ENCODE measurements at places on chromosomes 7 and 10.

- DNase-seq: no peak
These were observed 22.3 kb upstream of the TMEM26 start for GRCh38 chr10:61475449-61475873.

GRCh38 chr10:100325158-100325557 is 4.9 kb downstream of the PKD2L1 start:
- no peak for DNase-seq

GRCh38 chr10:12699781-12700556 is 301.5 kb downstream of the CCDC3 start:
- no peak for DNase-seq

DNA sequence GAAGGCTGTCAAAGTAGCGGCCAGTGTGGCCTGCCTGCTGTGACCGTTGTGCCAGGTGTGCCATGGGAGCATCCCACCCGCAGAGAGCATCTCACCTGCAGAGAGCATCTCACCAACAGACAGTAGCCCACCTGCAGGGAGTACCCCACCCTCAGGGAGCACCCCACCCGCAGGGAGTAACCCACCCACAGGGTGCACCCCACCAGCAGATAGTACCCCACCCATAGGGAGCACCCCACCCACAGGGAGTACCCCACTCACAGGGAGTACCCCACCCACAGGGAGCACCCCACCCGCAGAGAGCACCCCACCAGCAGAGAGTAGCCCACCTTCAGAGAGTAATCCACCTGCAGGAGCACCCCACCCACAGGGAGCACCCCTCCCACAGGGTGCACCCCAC is 476.5 kb downstream of the TCERG1L start:
- DNase-seq: no peak

DNA sequence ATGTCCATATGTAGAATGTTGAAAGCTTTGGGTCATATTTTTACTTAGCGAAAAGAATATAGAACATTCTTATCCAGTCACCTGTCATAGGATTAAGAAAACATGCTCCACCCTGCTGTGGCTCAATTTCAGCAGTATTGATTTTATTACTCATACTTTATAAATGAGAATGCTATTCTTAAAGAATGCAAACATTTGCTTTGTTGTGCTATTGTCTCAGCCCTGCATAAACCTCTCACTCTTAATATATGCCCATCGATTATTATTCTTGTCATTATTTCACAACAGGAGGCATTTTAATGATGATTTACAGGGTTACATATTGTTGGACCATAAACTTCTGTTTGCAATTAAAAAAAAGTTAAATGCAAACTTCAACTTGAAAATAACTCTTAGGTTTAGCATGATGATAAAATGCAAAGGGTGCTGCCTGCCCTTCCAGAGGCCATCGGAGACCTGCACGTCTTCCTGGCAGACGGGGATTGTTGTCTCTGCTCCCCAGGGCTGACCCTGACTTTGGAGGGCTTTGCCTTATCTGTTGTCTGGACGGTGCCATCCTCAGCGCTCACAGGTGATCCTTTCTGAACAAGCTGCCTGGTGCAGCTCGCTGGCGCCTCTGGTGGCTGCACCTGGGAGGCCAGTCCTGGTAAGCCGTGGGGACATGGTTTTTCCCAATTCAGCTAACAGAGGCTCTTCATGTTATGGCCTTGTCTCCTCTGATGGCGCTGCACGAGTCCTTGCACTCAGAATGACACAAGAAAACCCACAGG is 50.0 kb upstream of the SHH start:
- DNase-seq: no peak

GRCh38 chr7:69822386-69822785 is 224.1 kb downstream of the AUTS2 start:
- no peak for DNase-seq

DNA sequence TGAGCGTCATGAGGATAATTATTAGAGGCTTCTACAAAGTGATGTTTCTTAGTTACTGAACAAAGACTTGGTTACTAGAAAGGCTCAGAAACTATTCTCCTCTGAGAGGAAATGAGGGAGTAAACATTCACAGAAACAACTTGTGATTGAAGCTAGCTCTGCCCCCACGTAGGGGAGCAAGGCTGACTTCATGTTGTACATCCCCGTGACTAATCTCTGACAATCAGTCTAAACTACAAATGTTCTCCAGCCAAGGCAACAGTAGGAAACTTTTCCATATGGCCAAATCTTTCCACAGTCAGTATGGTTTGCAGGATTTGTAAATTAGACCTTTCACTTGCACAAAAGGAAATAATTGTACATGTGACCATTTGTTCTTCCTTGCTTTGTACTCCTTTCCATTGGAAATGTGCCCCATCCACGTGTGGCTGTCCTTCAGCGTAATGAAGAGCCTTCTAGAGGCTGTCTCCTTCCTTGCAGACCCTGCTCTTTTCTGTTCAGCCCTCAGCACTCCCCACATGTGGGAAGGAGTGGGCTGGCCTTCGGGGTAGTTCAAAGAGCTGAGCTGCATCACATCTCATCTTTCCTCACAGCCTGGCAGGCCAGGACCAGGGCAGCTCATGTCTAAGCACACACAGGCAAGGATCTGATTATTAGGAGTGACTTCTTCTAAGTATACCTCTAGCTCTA is 93.5 kb downstream of the PCGF5 start:
- DNase-seq: no peak

- no peak for DNase-seq
These were observed 56.5 kb upstream of the LRGUK start for GRCh38 chr7:134070673-134071072.

DNA sequence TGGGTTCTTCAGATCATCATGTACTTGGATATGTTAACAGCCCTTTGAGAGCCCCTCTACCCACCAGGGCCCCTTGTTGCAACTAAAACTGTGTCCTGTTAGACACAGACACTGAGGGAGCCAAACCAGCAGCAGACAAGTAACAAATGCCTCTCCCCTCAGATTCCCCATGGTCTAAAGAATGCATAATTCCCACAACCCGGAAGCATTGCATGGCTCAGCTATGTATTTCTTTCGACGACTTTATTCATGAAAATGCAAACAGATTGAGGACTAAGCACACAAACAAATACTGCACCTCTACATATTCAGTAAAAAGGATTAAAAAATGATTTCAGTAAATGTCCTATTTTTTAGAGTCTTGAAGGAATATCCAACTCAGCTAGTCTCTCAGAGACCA is 70.1 kb upstream of the HECW1 start:
- no peak for DNase-seq

- DNase-seq: no peak
These were observed 12.0 kb downstream of the MTG1 start for GRCh38 chr10:133405844-133406527.

- peak; percentile 93 for DNase-seq
These were observed 34.5 kb upstream of the EBLN1 start for GRCh38 chr10:22252224-22252800.

DNA sequence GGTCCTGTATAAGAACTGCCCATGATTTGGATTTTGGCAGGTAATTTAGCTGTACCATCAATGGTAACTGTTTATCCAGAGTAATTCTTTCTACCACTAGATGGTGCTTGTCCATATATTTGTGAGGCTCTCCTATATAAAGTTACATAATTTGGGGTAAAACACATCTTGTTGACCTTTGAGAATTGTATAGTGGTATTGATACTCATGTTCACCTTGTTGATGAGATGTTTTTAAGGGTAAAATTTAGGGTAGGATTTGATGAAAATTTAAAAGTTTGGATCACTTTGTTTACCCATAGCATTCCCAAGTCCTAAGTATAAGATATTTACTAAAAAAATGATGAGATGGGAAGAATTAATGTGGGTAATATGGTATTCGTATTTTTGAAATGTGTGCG is 31.6 kb downstream of the ST7 start:
- DNase-seq: peak; percentile 56

GRCh38 chr7:106367018-106367420 is 82.2 kb upstream of the NAMPT start:
- DNase-seq: peak; percentile 32

GRCh38 chr7:78576236-78576635 is 777.7 kb downstream of the PHTF2 start:
- no peak for DNase-seq

- DNase-seq: no peak
These were observed at the start of gene GRID1 for GRCh38 chr10:86366033-86366901. GRID1 (minus strand) TSS chr10:86366795.

- DNase-seq: no peak
These were observed 11.3 kb upstream of the DPYSL4 start for GRCh38 chr10:132175408-132175807.

DNA sequence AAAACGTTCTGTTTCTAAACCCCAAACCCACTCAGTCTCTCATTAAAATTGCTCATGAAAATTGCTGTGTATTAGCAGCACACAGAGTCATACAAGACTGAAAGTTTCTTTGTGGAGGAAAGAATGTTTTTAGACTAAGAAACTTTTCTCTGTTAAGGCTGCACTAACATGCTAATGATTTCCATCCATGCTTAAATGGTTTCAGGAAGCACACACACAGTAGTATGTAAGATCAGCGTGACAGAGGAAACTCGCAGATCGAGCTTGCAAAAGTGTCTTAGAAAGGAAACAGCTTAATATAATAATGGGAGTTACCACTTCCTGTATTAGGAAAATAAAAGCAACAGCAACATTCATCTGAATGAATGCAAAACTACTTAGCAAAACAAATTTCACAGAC is 112.7 kb downstream of the ICA1 start:
- DNase-seq: no peak

DNA sequence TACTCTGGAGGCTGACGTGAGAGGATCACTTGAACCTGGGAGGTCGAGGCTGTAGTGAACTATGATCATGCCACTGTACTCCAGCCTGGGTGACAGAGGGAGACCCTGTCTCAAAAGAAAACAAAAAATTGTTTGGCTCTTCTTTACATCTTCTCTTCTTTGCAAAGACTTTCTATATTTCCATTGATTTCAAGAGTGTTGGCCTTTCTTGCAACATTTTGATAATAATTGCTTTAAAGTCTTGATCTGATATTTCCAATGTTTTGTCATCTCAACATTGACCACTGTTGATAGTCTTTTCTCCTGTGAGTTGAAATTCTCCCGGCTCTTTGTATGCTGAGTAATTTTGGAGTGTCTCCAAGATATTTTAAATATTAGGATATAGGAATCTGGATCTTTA is 17.8 kb upstream of the CLDN4 start:
- no peak for DNase-seq

GRCh38 chr7:139294241-139294640 is 46.9 kb upstream of the FMC1 start:
- no peak for DNase-seq

- DNase-seq: no peak
These were observed 80.7 kb downstream of the HIPK2 start for GRCh38 chr7:139697056-139697455.

- DNase-seq: no peak
These were observed 22.8 kb downstream of the MAD1L1 start for GRCh38 chr7:2209961-2210323.

DNA sequence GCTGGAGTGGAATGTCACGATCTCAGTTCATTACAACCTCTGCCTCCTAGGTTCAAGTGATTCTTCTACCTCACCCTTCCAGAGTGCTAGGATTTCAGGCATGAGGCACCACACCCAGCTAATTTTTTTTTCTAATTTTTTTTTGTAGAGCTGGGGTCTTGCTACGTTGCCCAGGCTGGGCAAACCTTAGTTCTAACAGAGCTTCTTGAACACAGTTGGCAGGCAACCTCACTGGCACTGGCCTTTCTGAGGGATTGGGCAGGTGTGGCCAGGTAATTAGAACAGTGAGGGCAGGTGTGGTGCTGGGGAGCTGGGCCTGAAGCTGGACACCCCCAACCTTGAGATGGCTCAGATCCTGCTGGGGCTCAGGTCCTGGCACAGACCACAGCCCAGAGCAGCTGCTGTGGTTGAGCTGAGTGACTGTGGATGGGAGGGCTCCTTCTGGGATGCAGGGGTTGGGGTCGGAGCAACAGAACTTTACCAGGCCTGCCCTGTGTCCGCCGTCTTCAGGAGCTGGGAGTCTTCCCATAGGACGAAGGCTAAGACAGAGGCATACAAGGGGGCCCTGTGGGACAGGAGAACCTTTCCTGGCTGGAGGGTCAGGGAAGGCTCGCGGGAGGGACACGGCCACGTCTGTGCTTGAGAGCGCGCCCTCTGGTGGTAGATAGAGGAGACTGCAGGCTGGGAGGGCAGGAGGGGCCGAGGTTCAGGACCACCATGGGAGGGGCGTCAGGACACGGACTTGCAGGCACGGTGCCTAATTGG is 48.2 kb downstream of the COL26A1 start:
- DNase-seq: peak; percentile 51

DNA sequence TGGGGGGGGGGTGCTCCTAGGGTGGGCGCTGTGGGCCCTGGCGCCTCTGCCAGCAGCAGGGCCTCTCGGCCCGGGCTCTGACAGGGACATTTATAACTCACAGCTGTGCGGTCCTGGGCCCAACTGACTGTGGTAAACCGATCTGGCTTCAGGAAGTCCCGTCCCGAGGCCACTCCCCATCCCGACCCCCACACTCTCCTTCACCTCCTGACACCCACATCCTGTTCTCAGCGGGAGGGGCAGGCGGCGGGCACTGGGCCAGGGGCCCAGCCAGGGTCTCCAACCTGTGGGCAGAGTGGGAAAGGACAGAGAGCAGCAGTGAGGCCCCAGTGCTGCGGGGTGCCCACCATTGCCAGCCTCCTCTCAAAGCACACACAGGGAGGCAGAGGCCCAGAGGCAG is 69.1 kb downstream of the ZMIZ1 start:
- no peak for DNase-seq

DNA sequence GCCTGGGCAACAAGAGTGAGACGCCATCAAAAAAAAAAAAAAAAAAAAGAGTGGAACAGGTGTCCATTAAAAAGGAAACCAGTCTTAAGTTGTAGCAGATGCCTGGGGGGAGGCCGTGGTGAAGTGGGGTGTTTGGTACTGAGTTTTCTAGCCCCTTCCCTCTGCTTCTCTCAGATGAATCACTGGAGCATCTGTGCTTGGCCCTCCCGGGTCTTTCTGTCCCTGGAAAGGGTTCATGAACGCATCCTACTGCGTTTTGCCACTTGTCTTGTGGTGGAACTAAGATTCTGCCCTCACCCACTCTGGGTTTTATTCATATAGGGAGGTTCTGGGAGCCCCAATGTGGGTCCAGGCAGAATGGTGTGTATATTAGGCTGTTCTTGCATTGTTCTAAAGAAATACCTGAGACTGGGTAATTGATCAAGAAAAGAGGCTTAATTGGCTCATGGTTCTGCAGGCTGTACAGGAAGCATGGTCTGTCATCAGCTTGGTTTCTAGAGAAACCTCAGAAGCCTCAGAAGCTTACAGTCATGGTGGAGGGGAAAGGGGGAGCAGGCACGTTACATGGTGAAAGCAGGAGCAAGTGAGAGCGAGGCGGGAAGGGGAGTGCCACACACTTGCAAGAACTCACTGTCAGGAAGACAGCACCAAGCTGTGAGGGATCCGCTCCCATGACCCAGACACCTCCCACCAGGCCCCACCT is 63.5 kb downstream of the CAMK1D start:
- no peak for DNase-seq

DNA sequence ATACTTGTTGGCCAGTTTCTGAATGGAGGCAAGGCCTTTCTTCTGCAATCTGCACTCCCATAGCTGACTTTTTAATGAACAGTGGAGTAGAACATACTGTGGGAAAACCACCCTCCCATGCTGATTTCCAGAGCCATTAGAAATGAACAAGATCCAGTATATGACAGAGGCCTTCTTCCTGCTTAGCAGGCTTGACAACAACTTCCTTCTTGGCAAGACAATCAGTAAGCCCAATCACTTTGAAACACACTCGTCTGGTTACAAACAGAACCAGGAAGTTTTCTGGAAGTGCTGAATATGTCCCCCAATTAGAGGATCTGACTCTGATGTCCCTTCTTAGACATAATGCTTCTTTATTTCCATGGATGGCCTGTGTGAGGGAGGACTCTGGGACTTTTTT is 103.4 kb downstream of the SAMD9 start:
- no peak for DNase-seq
